ENCODE measurements at places on chromosomes 4 and X.
A peak's percentile ranks its signal among the peaks of the same experiment; 100 is the strongest.

DNA sequence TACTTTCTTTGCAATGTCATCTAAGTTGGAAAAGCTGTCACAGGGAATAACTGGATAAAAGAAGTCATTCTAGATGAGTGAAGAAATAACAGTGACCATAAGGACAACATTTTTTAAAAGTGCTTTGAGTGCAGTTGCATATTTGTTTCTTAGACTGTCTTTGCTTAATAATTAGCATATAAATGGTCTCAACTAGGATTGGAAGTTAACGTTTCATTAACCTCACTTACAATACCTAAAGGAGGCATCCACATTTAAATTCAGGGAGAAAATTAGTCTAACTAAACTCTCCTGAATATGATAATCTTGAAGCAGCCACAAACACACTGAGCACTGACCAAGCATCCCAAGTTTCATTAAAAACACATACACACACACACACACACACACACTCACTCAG is 780.7 kb downstream of the PCDH18 start:
- DNase-seq, result no peak

GRCh38 chr4:7939377-7940108 is at the start of gene AFAP1:
AFAP1 (minus strand) TSS chr4:7939861; CDS start chr4:7872078, 67,783 bp downstream.
- DNase-seq, result peak; percentile 71

- DNase-seq, result no peak
These were observed 2.5 kb downstream of the CCDC110 start for GRCh38 chr4:185468999-185469398.

GRCh38 chr4:154120690-154121345 is 331.9 kb upstream of the SFRP2 start:
- no peak for DNase-seq

DNA sequence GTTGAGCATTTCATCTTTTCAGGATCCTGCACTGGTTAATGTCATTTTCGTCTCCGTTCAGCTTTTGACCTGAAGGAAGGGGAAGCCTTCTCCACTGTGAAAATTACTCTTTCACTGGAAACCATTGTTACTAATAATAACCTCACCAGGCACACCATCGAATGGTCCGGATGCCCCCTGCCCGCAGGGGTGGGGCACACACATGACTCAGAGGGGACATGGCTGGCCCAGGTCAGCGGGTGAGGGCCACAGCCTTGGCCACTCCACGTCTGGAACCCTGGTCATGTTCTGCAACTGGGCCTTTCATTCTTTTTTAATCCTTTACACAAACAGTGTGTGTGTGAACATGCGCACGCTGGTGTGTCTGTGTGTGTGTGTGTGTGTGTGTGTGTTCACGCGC is 191.8 kb downstream of the BCOR start:
- DNase-seq, result no peak

DNA sequence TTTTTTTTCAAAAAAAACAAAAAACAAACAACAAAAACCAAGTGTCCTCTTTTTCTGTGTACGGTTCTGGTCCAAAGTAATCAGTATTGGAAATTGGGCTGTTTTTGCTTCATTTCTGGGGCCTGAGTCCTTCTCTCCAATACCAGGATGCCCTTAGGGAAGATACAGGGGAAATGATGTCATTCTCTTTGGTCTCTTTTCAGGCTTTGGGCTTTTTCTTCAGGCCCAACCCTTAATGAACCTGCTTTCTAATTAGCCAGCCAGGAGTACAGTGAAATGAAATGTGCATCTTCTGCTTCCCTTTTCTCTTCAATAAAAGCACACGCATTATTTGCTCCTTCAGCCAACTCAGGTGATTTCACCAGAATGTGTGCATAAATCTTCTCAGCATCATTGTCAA is 52.6 kb upstream of the RBPJ start:
- DNase-seq, result no peak

- no peak for DNase-seq
These were observed 659.3 kb upstream of the SLIT2 start for GRCh38 chr4:19592391-19592790.

DNA sequence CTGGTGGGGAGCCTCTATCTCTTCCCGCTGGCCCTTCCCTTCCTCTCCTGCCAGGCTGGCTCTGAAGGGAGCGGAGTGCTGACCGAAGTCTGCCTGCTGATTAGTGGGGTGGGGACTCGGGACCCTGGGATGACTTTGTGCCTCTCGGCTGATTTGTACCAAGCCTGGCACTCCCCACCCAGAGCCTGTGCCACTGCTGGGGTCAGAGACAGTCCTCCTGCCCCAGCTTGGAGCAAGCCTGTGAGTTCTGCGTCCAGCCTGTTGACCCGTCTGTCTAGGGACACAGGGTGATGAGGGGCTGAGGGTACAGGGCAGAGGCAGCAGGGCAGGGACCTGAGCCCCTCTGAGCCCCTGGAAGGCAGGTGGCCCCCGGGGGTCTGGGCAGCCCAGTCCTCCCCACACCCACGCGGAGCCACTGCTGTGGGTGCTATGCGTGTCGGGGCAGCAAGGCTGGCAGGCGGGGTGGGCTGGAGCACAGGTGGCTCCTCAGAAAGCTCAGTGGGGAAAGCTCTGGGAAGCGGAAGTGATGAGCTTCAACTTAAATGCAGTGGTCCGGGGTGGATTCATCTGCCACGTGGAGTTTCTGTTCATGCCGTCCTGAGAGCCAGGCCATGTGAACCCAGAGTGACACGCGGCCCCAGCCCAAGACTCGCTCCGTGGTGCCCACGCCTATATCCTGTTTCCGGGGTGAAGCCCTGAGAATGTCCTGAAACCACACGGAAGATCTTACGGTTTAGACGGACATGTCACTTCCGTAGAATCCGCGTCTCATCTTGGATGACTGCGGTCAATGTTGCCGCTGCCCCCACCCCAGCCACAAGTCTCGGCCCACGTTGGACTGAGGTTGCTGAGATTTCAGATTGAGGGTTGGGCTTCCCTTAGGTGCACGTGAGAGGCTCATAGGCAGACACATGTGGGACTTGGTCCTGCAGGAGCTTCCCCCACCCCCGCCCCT is 21.1 kb upstream of the UVSSA start:
- DNase-seq, result no peak

DNA sequence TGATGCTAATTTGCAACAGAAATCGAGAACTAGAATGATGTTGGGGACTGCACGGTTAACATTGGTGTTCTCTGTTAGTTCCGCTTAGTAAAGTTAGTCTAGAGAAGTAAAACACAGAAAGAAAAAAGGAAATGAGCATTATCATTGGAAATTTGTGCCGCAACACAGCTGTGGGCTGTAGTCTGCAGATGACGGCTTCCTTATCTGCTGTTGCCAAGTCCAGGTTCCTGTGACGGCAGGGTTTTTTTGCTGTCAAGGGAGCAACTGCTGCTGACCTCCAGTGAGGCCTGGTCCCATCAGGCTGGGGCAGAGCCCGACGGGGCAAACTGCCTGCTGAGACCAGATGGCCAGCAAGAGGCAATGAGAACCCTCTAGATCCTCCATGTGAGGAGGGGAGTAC is 38.9 kb upstream of the PHEX start:
- DNase-seq, result no peak

- peak; percentile 61 for DNase-seq
These were observed 11.3 kb upstream of the ANOS1 start for GRCh38 chrX:8743126-8743732.

DNA sequence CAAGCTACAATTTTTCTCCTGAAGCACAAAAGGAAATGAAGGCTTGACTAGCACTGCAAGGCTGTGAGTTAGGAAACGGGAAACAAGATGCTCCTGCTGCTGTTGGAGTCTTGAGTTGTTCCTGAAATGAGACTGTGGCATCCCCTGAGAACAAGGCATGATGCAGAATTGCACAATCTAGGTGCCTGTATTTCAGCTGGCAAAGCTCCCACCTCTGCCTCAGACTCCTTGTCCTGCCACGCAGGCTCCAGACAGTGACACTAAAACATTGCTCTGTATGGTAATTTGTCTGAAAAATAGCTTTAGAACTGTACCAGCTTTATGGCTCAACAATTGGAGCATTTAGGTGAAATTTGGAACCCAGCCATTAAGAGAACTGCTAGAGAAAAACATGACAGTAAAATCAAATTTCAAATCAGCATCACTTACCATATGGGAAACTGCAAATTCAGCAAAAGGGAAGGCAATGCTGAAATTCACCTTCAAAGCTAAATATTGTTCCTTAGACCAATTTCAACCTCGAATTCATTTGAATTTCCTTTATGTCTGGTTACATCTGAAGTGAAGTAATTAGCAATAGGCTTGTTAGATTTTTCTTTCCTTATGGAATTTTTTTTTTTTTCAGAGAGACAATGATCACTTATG is 103.4 kb downstream of the MFAP3L start:
- no peak for DNase-seq

- no peak for DNase-seq
These were observed 94.7 kb upstream of the SPRY1 start for GRCh38 chr4:123301923-123302322.

DNA sequence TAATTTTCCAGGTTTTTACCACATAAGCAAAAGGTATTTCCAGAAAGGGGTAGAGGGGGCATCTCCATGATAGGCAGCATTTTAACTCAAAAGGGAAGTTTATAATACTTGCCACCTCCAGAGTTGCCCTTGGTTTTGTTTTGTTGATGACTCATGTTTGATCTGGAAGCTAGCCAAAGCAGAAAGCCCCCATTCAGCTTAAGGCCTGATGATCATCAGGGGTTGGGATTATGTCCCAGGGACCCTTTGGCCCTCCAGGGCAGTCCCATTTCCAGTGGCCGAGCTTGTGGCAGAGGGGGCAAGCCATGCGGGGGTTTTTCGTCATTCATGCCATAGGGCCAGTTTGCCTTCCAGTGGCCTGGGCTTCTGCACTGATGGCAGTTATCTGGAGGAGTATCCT is 143.0 kb upstream of the PLAC1 start:
- no peak for DNase-seq

DNA sequence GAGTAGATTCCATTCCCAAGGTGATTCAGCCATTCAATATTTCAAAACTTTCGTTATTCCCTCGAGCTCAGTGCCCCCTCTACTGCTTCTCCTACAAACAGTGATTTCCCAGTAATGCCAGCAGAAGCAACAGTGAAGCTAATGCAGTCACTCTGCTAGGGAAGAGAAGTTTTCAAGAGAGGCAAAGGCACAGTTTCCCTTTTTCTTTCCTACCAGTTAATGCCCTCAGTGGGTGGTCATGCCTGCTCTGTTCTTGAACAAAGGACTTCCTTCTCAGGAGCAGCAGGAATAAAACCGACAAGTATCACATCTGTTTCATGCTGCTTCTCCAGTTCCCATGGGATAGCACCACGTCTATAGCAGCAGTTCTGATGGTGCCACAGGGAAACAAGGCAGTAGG is 317.2 kb downstream of the TENM3 start:
- DNase-seq, result peak; percentile 69

DNA sequence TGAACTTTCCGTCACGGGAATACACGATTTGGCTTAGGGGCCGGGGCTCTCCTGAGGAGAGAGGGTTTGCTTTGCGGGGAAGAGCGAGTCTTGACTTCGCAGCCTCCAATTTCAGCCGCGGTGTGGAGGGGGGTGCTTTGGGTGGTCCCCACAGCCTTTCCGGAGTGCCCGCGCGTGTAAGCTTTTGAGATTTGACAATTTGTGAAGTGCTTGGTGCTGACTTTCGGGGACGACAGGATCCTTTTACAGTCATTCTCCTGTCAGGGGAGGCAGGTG is 355 bp downstream of the SCML1 start:
- no peak for DNase-seq

DNA sequence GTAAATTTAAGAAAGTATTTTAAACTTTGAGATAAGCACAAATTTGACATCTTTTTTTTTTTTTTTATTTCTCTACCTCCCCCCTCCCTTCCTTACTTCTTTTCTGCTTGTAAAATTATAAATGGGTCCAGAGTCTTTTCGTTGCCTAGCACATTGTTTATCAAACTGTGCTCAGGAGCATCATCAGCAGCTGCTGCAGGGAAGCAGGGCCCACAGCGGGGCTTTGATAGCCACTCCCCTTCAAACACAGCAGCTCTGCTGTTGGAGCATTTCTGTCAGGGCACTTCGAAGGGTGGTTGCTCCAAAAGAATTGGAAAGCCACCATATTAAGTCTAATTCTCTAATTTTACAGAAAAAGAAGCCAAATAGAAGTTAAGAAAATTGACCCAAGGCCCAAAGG is 588.3 kb downstream of the SPRY1 start:
- DNase-seq, result no peak

DNA sequence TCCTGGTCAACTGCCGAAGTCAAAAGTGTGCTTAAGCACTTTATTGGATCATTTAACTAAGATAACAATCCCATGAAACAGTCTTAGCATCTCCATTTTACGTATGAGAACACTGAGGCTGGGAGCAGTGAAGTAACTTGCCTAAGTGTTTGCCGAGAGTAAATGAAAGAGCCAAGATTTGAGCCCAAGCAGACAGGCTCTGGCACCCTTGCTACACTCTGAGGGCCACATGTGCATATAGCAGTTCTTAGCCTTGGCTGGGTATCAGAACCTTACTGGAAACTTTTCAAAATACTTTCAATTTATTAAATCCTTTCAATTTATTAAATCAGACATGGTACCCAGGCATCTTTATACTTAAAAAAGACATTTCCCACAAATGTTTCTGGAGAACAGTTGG is 225.9 kb downstream of the NR3C2 start:
- no peak for DNase-seq

GRCh38 chrX:53244610-53245009 is 19.6 kb upstream of the KDM5C start:
- no peak for DNase-seq

GRCh38 chr4:99323756-99324155 is 2.6 kb upstream of the ADH1B start:
- peak; percentile 79 for DNase-seq

- DNase-seq, result no peak
These were observed 147.2 kb downstream of the SOWAHB start for GRCh38 chr4:76750716-76751115.

- DNase-seq, result peak; percentile 46
These were observed at the start of gene PRRG3 for GRCh38 chrX:151694661-151695582. PRRG3 (plus strand) TSS chrX:151695458; CDS start chrX:151698815, 3,357 bp downstream.

DNA sequence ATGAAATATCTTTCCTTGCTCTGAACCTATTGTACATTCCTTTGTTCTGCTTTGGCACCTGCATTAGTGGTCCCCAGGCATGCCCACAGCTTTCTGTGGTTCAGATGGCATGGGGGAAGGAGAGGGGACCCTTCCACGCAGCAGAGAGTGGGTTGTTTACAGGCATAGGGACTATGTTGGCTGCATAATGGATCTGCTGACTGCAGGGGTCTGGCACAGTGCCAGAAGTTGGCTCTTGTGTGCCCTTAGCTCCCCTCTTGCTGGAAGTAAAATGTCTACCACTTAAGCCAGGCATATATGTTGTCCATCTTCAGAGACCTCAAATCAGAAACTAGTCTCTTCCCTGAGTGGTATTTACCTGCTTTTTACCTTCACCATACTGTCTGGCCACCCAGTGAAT is 651.9 kb upstream of the PCDH7 start:
- no peak for DNase-seq

- DNase-seq, result no peak
These were observed 40.0 kb downstream of the TXK start for GRCh38 chr4:48093991-48094416.

DNA sequence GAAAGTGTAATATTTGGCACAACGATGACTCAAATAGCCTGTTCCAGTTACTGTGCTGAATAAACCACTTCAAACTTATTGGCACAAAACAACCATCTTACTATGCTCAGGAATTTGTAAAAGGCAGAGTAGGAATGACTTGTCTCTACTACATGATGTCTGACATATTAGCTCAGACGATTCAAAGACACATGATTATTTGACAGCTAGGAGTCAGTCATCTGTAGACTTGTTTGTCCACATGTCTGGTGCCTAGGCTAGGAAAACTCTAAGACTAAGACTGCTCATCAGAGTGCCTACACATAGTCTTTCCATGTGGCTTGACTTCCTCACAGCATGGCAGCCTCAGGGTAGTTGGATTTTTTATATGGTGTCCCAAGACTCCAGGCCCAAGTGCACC is 154.5 kb downstream of the FANCB start:
- no peak for DNase-seq
